ENCODE measurements at places on chromosomes 4 and X.

DNA sequence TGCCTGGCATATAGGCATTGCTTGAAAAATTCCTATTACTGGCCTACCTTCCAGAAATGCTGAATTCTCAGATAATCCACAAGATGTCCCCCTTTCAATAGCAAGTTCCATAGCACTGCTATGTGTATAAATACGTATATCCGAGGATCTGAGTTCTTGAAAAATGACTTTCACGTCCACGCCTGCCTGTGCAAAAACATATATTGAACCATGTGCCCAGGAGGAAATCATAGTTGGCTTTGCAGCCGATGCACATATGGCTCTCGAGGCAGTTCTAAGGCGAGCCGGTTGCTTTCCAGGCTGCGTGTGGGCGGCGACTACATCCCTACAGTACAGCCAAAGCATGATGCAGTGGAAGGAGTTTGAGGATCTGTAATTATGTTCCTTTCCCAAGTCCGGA, 55.4 kb upstream of the ESX1 start:
- DNase-seq = no peak

- no peak for DNase-seq
Measured at GRCh38 chr4:114296126-114296525, 302.5 kb upstream of the UGT8 start.

- no peak for DNase-seq
Measured at GRCh38 chr4:55949482-55949802, 697 bp downstream of the CEP135 start.

DNA sequence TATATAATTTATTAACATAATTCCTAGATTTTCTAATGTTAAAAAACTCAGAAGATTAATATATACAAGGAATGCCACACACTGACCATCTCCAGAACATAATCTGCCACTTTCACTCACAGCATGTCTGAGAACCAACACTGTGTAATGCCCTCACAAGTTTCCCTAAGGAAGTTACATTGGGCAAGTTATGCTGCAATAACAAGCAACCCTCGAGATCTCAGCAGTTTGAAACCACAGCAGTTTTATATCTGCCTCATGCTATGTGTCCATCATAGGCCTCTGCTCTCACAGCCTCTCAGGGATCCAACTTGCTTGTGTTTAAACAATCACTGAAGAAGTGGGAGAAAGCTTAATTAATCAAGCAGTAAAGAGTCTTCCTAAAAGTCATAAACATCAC, 250.0 kb upstream of the SLC7A11 start:
- no peak for DNase-seq

GRCh38 chrX:22577181-22577580, 304.5 kb downstream of the CBLL2 start:
- DNase-seq = no peak

DNA sequence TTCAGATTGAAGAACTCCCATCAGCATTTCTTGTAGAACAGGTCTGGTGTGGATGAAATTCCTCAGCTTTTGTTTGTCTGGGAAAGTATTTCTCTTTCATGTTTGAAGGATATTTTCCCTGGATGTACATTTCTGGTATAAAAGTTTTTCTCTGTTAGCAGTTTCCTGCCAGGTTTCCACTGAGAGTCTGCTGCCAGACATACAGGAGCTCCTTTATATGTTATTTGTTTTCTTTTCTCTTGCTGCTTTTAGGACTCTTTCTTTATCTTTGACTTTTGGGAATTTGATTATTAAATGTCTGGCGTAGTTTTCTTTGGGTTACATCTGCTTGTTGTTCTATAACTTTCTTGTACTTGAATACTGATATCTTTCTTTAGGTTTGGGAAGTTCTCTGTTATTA, 486.5 kb downstream of the ARAP2 start:
- no peak for DNase-seq

DNA sequence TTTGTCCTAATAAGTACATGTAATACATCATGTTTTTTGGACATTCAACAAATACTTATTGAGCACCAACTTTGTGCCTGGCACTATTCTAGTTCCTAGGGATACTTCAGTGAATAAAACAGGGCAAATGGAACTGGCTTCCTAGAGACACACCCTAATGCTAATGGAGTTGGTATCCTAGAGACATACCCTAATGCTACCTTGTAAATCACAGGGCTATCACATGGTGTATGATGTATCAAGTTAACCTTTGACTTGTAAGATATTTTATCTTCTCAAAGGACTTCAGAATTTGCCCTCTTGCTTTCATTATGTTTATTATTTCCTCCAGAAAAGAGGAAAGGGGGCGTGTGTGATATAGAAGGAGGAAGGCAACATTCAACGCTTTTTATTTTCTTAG, 10.1 kb downstream of the GK start:
- DNase-seq = no peak

GRCh38 chr4:40622913-40623312, 6.8 kb downstream of the RBM47 start:
- DNase-seq = no peak

DNA sequence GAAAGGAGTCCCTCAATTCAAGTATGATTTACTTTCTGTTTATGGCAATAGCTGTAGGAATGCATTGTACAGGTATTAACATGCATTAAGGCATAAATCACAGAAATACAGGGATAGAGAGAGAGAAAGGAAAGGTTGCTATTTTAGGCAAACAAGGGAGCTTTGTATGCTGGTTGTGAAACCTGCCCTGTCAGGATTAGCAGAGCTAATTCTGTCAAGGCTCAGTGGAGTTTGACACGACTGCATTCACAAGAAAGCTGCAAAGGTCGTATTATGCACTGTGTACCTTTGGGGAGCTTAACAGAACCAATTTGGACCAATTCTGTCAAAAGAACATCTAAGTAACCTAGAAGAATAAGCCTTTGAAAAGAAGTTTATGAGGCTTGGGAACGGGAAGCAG, 239.3 kb downstream of the GRIA2 start:
- DNase-seq = no peak

GRCh38 chrX:106170318-106170717, 2.2 kb downstream of the PWWP3B start:
- DNase-seq = no peak

GRCh38 chr4:176193938-176194337, 1.4 kb downstream of the SPATA4 start:
- DNase-seq = no peak

DNA sequence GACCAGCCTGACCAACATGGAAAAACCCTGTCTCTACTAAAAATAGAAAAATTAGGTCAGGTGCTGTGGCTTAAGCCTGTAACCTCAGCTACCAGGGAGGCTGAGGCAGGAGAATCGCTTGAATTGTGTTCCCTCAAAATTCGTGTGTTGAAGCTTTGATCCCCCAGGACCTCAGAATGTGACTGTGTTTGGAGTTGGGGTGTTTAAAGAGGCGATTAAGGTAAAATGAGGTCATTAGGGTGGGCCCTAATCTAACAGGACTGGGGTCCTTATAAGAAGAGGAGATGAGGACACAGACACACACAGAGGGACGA, 23.6 kb downstream of the SLC25A6 start:
- no peak for DNase-seq

DNA sequence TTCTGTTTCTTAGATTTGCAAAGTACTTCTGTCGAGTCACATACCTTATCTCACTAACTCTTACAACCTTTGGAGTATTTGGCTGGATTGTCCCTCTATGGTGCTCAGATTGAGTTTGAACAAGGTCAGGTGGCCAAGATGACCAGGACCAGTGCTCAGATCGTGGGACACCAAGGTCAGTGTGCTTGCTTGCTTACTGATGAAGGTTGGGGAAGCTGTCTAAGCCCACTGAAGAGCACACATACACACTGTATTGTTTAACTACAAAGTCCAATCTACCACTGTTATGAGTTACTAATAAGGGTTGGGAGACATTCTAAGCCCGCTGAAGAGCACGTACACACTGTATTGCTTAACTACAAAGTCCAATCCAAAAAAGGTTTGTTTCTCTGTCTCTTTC, 53.7 kb downstream of the TAB3 start:
- DNase-seq = no peak

- DNase-seq = no peak
Measured at GRCh38 chrX:109760209-109760921, 27.3 kb upstream of the ACSL4 start.

DNA sequence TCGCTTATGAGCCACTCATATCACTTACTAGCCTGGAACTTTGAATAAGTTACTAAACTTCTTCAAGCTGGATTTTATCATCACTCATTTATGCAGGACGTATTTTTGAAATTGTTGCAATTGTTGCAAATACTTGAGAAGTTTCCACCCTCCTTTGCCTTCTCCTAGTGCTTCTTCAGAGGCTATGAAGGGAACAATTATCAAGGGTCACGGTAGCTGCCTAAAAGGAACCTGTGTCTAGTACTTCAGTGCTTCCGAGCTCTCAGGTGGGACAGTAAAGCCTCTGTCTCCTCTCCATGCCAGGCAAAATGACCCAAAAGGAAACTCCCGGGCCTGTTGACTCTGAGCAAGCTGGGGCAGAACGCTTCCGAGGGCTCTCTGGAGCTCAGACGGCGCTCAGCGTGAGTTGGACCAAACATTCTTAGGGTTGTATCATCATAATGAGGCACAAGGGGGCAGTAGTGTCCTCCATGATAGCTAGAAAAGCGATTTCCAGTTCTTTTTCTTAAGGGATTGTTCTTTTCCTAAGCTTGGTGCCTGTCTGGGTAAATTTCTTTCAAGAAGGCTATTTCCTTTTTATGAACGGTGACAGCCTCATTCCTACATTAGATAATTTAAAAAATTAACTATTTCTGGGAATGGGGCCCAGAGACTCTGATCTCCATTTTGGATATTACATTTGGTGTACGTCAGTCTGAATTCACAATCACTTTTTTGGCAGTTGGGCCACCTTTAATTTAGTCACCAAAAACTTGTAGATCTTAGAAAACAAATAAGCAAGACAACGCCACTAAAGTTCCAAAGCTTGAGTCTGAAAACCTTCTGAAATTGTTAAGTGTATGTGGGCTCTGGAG, 73.1 kb downstream of the PACRGL start:
- no peak for DNase-seq

DNA sequence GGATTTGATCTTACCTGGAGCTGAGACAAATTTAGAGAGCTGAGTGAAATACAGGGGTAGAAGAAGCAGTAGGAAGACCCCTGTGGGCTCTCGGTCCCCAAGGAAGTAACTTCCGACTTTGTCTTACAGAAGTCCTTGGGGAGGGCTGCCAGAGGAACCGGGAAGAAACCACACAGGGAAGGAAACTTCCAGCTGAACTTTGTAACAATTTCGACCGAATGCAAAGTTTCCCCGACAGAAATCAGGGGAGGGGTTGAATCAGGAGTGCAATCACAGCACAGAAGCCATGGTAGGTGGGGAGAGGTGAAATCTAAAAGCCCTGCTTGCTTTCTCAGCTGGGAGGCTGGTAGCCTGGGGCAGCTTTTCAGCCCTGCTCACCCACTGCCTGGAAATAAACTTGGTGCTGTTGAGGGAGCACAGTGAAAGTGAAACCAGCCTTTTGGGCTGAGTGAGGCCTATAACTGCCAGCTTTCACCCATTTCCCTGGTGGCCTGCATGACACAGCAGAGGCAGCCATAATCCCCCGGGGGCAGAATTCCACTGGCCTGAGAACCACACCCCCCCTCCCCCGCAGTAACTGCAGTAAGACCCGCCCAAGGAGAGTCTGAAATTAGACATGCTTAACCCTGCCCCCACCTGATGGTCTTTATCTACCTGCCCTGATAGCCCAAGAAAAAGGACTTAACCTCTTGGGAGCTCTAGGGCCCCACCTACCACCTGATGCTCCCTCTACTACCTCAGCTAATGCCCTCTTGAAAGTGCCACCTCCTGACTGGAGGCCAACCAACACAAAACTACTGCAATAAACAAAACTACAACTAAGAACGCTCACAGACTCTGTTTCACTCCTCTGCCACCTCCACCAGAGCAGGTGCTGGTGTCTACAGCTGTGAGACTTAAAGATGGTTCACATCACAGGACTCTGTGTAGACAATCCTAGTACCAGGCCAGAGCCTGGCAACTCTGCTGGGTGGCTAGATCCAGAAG, 248.2 kb downstream of the PARM1 start:
- DNase-seq = no peak

- no peak for DNase-seq
Measured at GRCh38 chr4:83855044-83855443, 319.1 kb downstream of the GPAT3 start.

DNA sequence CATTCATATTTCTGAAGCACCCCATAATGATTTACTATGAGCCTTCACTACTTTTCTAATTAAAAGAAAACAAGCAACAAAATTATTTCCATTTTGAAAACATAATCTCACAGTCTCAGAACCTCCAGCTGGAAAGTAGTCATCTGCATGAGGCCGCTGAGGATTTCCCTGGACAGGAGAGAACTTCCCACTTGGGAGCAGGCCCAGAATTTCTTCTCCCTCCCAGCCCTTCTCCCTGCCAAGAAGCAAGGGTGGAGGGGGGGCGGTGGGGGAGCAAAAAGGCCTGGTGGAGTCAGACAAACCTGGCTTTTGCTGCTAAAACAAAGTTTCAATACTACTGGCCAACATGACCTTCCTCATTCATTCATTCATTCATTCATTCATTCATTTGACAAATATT, 167.3 kb downstream of the PJA1 start:
- no peak for DNase-seq

DNA sequence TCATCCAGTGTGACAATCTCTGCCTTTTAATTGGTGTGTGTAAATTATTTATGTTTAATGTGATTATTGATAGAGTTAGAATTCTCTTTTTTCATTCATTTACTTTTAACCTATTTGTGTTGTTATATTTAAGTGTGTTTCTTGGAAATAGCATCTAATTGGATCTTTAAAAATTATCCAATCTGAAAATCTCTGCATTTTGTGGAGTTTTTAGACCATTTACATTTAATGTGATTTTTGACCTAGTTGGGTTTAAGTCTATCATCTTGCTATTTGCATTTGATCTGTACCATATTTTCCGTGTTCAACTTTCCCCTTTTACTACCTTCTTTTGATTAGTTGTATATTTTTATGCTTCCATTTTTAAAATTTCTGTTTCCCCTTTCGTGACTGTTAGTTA, 71.3 kb downstream of the TENM3 start:
- DNase-seq = no peak

GRCh38 chrX:63754136-63754859, 30.7 kb downstream of the ARHGEF9 start:
- DNase-seq = no peak

GRCh38 chr4:140944572-140944971, 188.4 kb upstream of the TBC1D9 start:
- no peak for DNase-seq

GRCh38 chr4:57265831-57266582, 155.8 kb upstream of the IGFBP7 start:
- DNase-seq = no peak

- DNase-seq = no peak
Measured at GRCh38 chrX:31837445-31838049, 765.7 kb upstream of the FTHL17 start.

GRCh38 chr4:153107246-153107645, 97.0 kb upstream of the TRIM2 start:
- DNase-seq = no peak

GRCh38 chr4:137530176-137530575, 2.1 kb downstream of the PCDH18 start:
- no peak for DNase-seq

GRCh38 chr4:150510176-150510865, 71.6 kb upstream of the MAB21L2 start:
- DNase-seq = no peak

GRCh38 chr4:32191961-32192360, 1471.8 kb downstream of the PCDH7 start:
- DNase-seq = no peak

GRCh38 chr4:133151691-133152329, 2.7 kb downstream of the PCDH10 start:
- DNase-seq = no peak

GRCh38 chrX:19358521-19358920, 14.8 kb downstream of the PDHA1 start:
- no peak for DNase-seq
